ENCODE measurements at places on chromosomes 7 and 10. TPM values are rescaled to one million over a fixed set of nuclear protein-coding genes. Genes with fewer than 3 reads are reported as not detected.

The FANK1 gene
- total RNA-seq = not detected

The NPTX2 gene
- total RNA-seq = 0.20 TPM

GRCh38 chr10:87925570-87925969, 62.1 kb downstream of the PTEN start:
- DNase-seq = no peak

DNA sequence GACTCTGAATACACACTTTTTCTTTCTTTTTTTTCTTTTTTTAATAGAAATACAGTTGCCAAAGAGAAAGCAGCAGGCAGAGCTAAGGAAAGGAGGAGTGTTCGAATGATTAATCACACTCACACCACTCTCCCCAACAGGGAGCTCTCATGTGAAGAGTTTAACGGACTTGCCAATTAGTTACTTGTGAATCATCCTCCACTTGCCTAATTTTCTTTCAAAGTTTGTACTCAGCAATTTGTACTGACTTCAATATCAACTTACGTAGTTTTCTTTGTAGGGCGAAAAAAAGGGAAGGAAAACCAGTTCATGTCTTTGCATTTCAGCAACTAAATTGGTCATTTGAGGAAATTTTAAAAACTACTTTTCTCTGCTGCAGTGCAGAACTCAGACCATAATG, 109.2 kb downstream of the PIP4K2A start:
- DNase-seq = no peak

DNA sequence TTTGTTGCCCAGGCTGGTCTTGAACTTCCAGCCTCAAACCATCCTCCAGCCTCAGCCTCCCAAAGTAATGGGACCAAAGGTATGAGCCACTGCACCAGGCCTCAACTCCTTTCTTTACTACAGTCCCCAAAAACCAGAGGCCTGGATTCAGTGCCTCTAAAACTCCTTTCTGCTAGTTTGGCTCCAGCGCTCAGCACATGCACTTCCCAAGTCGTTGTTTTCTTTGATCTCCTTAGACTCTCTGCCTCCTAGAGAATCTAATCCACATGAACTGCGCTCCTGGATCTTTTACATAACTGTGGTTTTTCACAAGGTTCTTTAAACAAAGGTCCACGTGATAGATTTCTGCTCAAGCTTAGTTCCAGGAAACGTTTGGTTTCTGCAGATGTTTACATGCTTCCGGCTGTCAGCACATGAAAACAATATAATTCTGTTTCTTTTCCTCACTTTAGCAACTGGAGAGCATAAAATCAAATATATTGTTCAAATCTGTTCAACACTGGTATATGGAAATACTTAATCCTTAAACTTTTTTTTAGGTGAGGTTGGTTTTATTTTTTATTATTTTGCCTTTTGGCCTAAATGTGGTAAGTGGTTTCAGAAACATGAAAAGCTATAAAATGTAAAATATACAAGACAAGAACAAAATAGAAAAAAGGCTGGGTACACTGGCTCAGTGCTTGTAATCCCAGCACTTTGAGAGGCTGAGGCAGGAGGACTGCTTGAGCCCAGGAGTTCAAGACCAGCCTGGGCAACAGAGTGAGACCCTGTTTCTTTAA, 270.5 kb upstream of the MKLN1 start:
- DNase-seq = no peak

The RGS10 gene
- 23.0 TPM for total RNA-seq

The TUBAL3 gene
- total RNA-seq = 0.19 TPM

GRCh38 chr10:62638062-62638477, 166.4 kb upstream of the ADO start:
- DNase-seq = peak; percentile 71

- no peak for DNase-seq
Measured at GRCh38 chr10:67695555-67695954, 440 bp downstream of the CTNNA3 start.

GRCh38 chr7:40382145-40382544, 247.3 kb downstream of the SUGCT start:
- DNase-seq = no peak

The DYNC1I1 gene
- total RNA-seq = not detected

GRCh38 chr7:46685051-46685450, 764.0 kb upstream of the IGFBP3 start:
- no peak for DNase-seq

- peak; percentile 64 for DNase-seq
Measured at GRCh38 chr10:102230861-102231356, 4.8 kb downstream of the ELOVL3 start.

The PLCE1 gene
- not detected for total RNA-seq

The PRSS58 gene
- not detected for total RNA-seq

GRCh38 chr7:100588438-100588837, 2.3 kb downstream of the FBXO24 start:
- no peak for DNase-seq

- no peak for DNase-seq
Measured at GRCh38 chr7:55561690-55562089, 10.6 kb downstream of the VOPP1 start.

GRCh38 chr7:157335236-157335635, 1.6 kb upstream of the DNAJB6 start:
- no peak for DNase-seq

DNA sequence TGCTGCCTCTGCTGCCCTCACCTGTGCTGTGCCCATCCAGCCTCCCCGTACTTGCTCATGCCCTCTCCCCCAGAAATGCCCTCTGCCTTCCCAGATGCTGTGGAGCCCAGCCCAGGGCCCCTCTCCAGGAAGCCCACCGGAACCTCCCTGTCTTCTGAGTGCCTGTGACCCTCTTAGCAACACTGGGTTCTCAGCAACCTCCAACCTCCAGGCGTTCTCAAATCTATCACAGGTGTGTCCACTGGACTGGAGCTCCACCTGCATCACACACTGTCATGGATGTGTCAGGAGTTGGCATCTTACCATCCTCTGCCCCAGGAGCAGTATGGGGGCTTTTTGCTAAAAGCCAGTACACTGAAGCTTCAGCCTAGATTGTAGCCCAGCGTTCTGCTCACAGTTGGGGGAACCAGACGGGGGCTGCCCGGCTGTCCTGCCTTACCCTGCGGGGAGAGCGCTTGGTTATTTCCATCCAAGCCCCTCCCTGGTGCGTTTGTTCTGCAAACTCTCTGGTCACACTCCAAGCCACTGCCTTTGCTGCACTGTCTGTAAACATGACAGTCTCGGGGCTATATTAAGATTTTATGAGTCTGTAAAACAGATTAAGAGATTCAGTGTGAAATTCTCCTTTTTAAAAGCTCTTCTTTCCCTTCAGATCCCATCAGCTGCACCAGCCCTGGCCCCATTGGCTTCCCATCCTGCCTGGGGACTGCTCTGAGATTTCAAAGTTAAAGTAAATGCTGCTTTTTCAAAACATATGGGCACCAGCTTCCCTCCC, 71.3 kb upstream of the CPXM2 start:
- DNase-seq = peak; percentile 31

The MPP7 gene
- total RNA-seq = 2.7 TPM

GRCh38 chr7:29987083-29987482, 2.5 kb downstream of the SCRN1 start:
- no peak for DNase-seq

- no peak for DNase-seq
Measured at GRCh38 chr7:1542841-1543747, 12.6 kb downstream of the MAFK start.

The SEMA3D gene
- not detected for total RNA-seq

- DNase-seq = no peak
Measured at GRCh38 chr7:113784956-113785355, 133.9 kb downstream of the PPP1R3A start.

- no peak for DNase-seq
Measured at GRCh38 chr10:2294739-2295138, 557.4 kb upstream of the ADARB2 start.

DNA sequence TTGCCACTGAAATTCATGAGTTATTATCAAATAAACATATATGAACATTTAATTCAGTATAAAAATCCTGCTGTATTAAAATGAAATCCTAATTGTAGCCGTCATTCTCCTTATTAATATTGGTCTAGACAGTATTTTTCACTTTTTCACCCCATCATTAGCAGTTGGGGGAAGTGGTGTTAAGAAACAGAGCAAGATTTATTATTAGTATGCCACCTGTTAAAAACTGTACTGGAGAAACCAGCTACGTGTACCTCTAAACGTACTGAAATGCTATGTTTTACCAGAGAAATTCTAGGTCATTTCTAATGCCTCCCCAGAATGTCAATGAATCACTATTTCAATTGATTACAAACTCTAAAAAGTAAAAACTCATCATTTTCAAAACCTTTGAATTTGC, 9.8 kb upstream of the ZNRF2 start:
- no peak for DNase-seq

The ITIH5 gene
- total RNA-seq = not detected

The CASP2 gene
- 94.2 TPM for total RNA-seq

- no peak for DNase-seq
Measured at GRCh38 chr10:822661-823367, 108.7 kb downstream of the LARP4B start.

DNA sequence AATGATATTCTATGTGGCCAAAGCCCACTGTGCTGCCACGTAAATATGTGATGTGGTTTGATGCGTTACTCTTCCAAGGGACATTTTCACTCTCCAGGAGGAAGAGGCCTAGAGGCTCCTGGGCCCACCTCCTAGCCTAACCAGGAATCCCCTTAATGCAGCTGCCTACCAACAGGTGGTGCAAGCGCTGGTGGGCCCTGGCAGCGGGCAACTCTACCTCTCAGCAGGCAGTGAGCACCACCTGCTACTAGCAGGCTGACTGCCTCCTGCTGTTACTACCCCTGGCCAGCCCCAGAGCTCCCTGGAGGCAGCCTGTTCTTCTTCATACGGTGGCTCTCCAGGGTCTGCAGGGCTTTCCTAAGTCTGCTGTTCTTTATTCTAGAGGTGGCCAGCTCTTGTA, 62.8 kb downstream of the CDH23 start:
- no peak for DNase-seq

GRCh38 chr7:102469972-102470825, 5.4 kb downstream of the LRWD1 start:
- DNase-seq = peak; percentile 57

DNA sequence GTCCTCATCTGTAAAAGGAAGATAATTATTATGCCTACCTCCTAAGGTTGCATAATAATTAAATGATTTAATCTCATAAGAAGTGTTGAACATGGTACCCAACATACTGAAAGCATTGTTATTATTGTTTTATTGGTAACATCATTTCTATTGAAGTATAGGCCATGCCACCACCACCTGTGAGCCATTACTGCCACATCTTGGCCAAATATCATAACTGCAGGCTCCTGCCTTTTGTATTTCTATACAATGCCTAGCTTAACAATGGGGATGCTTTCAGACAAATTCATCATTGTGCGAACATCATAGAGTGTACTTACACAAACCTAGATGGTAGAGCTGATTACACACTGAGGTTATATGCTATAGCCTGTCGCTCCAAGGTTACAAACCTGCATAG, 61.1 kb upstream of the NPSR1 start:
- no peak for DNase-seq

DNA sequence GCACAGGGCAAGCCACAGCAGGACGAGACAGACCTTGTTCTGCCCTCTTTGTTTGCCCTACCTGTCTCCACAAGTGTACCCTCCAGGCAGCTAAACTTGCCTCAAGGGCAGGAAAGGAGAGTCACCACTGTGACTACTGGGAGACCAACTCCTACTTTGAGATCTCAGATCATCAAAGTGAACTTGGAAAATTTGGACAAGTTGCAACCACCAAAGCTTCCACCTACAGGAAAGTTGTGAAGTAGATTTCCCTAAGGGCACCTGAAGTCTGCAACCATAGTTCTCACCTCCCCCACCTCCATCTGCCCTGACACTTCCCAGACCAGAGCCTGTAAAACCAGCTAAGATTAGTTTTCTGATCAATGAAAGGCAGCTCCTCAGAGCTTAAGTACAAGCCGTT, 2.5 kb upstream of the WDR91 start:
- DNase-seq = no peak

The ZNF853 gene
- total RNA-seq = 0.56 TPM

The NUPR2 gene
- not detected for total RNA-seq

DNA sequence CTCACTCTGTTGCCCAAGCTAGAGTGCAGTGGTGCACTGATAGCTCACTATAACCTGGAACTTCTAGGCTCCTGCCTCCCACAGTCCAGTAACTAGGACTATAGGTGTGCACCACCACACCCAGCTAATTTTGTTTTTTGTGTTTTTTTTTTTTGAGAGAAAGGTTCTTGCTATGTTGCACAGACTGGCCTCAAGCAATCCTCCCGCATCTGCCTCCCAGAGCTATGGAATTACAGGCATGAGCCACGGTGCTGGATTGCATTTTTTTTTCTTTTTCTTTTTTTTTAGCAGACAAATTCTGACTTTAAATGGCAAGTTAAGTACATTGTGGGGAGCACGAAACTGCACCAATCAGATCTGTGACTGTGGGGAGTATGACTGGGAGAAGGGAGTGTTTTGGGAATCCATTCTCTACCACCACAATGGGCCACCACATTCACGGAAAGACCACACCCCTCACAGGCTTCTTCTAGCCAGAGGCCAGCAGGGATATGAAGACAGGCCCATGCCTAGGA, 58.1 kb upstream of the MSMB start:
- no peak for DNase-seq

GRCh38 chr10:92470026-92470425, 103.9 kb downstream of the IDE start:
- no peak for DNase-seq

DNA sequence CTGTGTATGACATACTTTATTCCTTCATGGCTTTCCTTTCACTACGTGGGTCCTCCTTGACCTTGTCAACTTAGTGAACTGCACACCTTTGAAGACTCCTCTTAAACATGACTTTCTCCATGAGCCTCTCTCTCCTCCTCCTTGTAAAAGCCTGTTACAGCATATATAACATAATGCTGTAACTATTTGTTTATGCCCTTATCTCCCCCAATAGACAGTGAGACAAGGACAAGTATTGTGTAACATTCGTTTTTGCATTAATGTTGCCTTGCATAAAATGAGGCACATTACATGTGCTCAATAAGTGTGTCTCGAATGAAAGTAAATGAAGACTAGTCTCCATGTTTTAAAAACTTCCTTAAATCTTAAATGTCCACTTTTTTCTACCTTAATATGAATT, 4.3 kb upstream of the LAMB1 start:
- no peak for DNase-seq

The CABCOCO1 gene
- total RNA-seq = not detected

GRCh38 chr7:47887016-47887640, 61.1 kb downstream of the PKD1L1 start:
- DNase-seq = no peak

The COL17A1 gene
- total RNA-seq = not detected

The TRIM50 gene
- not detected for total RNA-seq

DNA sequence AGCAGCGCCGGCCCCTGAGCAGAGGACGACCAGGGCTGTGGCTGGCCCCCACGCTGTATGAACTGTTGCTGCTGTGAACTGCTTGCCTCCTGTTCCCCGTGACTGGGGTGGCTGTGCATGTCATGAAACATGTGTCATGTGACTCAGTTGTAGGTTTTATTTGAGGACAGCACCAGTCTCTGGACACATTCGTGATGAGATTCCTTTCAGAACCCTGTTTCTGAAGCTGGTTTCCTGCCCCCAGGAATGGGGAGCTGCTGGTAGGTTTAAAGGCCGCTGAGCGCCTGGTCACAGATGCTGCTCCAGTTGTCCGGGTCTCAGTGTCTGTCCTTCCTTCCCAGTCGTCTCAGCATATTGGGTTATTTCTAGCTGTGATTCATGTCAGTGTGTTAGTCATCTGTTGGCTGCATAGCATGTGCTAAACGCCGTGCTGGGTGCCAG, 79.1 kb upstream of the PPIF start:
- DNase-seq = no peak
